ENCODE measurements at places on chromosomes 4 and X.

- DNase-seq: no peak
Measured at GRCh38 chr4:99207069-99207743, 11.8 kb downstream of the ADH6 start.

DNA sequence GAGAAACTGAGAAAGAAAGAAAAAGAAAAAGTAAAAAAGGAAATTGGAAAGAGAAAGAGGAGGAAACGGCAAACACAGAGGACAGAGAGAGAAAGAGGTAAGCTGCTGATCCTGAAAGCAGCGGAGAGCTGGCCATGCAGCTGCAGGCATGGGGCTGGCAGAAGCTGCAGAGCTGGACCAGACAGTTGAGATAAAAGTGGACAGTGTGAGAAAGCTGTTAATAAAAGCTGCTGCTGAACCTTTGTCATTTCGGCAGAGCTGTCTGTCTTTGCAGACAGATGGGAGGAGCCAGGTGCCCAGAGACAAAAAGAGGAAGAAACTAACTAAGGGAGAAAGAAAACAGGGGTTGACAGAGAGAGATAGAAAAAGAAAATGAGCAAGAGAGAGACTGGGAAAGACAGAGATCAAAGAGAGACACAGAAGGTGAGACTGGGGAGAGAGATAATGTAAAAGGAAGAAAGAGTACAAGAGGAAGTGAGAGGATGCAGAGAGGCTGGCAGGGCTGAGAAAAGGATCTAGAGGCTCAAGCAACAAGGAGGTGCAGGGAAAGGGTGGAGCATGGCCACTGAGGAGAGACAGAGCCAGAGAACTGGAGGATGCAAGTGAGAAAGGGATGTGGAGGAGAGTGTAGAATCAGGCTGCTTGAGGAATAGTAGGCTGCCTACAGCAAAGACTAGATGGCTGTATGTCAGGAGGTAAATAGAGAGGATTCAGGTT lies 376.8 kb upstream of the FGF16 start:
- no peak for DNase-seq

GRCh38 chr4:121863799-121864198 lies 6.5 kb downstream of the BBS7 start:
- no peak for DNase-seq

DNA sequence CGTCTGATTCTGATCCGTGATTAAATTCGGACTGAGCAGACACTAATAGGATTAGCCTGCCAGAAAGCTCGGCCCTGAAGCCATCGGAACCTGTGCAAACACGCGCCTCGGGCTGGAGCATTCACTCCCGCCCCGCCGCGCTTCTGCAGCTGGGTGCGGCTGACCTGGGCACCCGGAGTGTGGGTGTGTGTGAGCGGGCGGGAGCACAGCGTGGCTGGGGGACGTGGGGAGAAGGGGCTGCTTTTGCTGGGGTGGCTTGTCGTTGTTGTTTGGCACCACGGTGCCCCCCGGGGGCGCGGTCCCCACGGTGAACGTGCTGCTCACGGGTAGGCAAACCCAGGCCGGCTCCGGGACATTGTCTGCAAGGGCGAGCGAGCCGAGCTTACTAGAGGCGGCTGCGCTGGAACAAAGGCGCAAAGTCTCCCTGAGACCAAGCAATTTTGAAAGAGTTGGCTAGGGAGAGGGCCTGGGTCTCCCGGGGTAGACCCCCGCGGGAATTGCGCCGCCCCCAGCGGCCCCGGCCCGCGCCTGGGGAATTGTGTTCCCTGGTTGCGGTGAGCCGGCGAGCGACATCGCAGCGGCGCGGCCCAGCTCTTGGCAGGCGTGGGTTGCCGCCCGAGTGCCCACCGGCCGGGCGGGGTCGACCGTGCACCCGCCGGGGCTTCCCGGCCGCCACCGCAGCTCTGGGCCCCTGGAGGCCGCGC lies 1.4 kb downstream of the MAMLD1 start:
- DNase-seq: peak; percentile 28

- DNase-seq: no peak
Measured at GRCh38 chr4:98682719-98683118, 24.3 kb upstream of the TSPAN5 start.

DNA sequence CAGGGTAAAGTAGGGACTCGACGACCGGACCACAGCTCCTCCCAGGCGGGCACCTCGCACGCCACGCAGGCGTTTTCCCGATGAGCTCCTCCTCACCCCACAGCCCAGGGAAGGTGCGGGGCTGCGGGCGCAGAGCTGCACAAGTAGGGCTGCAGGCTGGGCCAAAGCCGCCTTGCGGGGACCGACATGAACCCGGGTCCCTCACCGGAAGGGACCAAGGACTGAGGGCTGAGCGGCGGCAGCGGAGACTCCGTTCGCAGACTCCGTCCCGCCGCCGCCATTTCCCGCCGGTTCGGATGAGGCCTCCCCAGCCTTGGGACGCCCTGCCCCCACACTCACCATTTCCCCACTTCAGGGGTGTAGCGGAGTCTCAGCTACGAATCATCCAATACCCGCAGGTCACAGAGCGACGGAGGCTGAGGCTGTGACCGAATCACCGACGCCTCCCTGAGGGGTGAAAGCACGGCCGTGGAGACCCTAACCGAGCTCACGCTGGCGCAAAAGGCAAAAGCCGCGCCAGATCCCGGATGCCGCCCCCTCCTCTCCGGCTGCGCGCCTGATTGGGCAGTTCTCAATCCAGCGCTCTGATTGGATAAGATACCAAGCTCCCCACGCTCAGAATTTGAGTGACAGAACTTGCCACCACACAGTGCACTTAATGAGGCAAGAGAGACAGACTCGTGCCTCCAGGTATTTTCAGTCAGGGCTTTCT lies at the start of gene ZNF732:
TSS of gene ZNF732 (minus strand) at position 506 of the 712 bp plus-strand sequence. CDS start at position 342, 164 bp downstream.
- peak; percentile 90 for DNase-seq

DNA sequence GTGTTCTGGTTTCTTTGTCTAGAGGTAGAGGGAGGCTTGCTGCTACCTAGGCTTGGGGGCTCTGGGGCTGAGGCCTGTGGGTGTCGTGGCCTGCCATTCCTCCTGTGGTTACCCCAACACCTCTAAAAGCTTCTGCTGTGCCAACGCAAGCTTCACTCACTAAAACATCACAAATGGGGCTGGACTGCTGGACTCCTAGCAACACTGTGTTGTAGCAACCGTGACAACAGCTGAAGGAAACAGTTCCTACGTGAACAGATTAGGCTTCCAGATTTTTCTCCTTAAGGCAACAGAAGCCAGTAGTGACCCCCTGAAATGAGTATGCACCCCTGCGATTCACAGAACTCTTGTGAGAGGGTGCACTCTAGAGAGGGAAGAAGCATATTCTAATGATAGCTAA lies 138.3 kb upstream of the TEX13D start:
- DNase-seq: peak; percentile 85

DNA sequence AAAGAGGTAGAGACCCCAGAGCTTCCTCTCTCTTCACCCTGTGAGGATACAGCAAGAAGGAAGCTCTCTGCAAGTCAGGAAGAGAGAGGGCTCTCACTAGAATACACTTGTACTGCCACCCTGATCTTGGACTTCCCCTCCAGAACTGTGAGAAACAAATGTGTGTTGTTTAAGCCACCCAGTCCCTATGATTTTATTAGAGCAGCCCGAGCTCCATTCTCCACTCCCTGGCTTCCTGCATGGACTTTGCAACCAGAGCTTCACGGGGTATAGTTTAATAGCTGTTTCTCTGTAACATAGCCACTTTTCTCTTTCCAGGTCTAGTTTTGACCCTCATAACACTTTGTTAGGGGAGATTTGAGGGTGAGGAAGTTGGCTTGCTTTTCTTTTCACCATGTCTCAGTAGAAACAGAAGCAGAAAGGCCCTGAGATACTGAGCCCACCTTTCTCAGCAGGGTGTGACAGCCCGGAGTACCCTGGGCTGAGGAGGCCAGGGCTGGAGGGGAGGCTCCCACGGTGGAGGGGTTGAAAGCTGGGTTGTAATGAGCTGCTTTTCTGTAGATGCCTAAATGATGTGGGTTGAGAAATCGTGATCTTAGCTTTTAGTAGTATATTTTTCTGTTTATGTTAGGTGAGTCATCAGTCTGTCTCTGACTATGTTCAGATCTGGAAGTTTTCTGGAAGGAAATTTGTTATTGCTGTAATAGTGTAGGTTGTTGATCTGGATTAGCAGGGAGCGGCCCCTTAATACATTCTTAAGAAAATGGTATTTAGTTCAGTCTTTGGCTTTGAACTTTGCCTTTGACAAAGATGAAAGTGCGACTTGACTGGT lies 118.6 kb downstream of the PTTG2 start:
- no peak for DNase-seq

DNA sequence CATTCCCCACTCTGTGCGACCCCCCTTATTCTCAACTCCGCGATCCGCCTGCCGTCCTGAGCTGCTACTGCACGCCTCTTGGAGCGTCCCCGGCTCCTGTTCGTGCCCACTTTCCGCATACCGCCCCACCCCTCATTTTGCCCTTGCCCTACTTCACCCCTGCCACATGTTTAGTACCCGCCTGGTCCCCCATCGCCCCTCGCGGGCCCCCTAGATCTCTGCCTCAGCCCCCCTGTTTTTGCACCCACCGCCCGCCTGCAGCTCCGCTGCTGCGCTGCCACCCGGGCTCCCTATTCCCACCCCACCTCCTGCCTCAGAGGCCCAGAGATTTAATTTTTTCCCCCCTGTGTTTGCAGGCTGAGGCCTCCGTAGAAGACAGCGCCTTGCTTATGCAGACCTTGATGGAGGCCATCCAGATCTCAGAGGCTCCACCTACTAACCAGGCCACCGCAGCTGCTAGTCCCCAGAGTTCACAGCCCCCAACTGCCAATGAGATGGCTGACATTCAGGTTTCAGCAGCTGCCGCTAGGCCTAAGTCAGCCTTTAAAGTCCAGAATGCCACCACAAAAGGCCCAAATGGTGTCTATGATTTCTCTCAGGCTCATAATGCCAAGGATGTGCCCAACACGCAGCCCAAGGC lies 1.4 kb downstream of the MAGED1 start:
- peak; percentile 80 for DNase-seq

- no peak for DNase-seq
Measured at GRCh38 chr4:29259556-29259955, 1460.6 kb upstream of the PCDH7 start.

DNA sequence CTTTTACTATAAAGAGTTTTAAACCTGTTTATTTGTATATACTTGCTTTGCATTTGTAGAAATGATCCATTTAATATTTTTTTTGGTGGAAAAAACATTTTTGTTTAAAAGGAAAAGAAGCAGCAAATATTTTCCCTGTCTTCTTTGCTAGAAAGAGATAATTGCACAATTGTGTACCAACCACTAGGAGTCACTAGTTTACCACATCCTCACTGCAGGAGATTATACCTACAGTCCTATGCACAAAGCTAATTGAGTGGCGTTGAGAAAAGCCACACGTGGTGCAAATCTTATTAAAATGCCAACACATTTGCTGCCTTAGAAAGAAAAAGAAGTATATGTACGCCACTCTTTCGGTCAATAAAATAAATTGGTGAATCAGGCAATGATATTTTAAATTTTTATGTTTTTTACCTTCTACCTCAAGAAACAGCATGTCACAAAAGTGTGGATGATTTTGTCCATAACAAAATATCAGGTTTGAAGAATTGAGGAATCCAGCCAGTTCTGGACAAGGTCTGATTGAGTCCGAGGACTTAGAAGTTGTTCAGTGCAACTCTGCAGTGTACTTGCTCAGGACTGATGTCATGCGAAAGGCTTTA lies 102.9 kb downstream of the GRXCR1 start:
- DNase-seq: peak; percentile 23

GRCh38 chr4:5921101-5921980 lies 28.5 kb upstream of the CRMP1 start:
- no peak for DNase-seq

DNA sequence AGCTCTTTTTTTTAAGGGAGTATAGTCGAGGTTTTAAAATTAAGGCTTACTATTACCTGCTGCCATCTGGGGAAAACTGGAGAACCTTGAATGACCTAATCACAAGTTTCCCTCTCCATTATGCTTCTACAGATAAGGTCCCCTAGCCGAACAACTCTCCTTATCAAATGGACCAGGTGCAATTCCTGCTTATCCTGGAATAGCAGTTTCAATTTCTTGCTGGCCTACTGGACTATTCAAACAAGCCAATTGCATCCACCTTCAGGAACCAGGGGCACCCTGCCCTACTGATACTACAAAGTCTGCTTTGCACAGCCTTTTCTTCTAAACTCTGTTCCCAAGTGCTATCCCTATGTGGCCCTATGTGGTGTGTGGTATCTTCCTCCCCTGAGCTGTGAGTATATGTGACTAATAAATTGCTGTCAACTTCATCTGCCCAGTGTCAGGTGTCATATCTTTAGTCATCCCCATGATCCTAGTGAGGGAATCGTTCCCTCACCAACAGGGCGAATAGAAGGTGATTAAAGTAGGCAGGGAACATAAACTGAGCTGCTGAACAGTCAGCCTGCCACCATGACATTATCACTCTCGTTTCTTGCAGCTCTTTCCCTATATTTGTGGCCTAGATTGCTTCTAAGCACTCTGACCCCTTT lies 128.5 kb downstream of the ATG4A start:
- no peak for DNase-seq

GRCh38 chr4:83019794-83020494 lies 9.3 kb upstream of the LIN54 start:
- no peak for DNase-seq

GRCh38 chrX:21728276-21728968 lies 29.5 kb downstream of the SMPX start:
- no peak for DNase-seq

DNA sequence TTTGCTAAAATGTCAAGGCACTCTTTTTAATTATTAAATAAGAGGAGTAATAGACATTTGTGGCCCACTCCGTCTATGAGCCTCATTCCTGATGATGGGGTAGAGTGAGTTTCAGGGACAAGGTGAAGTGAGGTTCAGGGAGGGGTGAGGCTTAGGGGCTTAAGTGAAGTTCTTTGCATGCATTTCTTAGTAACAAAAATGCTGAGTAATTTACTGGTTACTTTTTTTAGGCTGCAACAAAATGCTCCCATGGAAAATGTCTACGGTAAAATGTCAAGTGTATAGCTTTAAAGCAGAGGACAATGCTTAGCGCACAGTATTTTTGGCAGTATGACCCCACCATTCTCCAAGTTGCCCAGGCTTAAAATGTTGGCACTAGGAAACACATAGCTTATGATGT lies 2.0 kb upstream of the USO1 start:
- peak; percentile 47 for DNase-seq

DNA sequence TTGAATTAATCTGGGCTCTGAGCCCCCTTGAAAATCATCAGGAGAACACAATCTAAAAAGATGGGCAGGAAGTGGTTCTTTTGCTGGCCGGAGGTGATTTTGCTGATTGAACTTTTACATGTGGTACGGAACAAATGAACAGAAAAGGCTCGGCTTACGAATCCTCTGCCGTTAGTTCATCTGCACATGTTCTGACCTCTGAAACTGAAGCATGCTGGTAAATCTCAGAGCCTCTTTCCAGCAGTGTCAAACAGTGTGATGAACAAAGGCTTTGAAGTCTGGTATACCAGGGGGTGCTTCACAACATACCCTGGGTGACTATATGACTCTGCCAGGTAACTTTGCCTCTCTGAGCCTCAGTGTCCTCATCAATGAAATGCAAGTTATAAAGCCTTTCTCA lies 194.2 kb upstream of the C1QTNF7 start:
- DNase-seq: no peak

- DNase-seq: no peak
Measured at GRCh38 chrX:47227334-47227583, 5.5 kb upstream of the USP11 start.

- DNase-seq: peak; percentile 3
Measured at GRCh38 chr4:146308951-146309350, 94.6 kb downstream of the REELD1 start.

- DNase-seq: peak; percentile 87
Measured at GRCh38 chr4:3786196-3786869, 20.1 kb downstream of the ADRA2C start.

GRCh38 chr4:88080626-88081025 lies 73.2 kb downstream of the PKD2 start:
- DNase-seq: no peak
